ENCODE measurements at places on chromosomes 11 and 22.

- H3K36me3 ChIP-seq = no peaks in the 10 kb centered on the region
- DNase-seq = no peak
- no peaks in the 10 kb centered on the region for H3K27me3 ChIP-seq
- H3K27ac ChIP-seq = no peak overlapping the region
- H3K4me1 ChIP-seq = no peaks in the 10 kb centered on the region
Observed at GRCh38 chr11:78061088-78061920, 2.4 kb upstream of the THRSP start.

DNA sequence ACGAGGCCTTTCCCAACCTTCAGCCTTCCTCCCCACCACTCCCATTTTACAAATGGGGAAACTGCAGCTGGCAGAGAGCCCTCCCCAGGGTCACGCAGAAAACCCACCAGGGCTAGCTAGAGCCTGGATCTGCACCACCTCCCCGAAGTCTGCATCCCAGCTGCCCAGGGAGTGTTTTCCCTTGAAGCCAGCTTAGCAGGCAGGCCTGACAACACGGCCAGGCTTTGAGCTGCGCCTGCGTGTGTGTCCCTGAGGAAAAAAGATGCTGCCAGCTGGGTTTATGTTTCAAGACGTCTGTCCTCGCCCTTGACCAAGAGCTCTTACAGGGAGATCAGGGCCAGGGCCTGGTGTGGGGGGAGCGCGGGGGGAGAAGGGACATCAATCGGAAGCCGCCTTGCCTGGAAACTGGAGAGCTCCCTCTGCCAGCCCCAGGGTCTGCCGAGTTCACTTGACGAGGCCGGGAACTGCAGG lies 20.3 kb downstream of the WNT11 start:
- no peak overlapping the region for H3K27ac ChIP-seq
- no peaks in the 10 kb centered on the region for H3K4me1 ChIP-seq
- no peaks in the 10 kb centered on the region for H3K36me3 ChIP-seq
- H3K4me3 ChIP-seq = no peak overlapping the region
- H3K27me3 ChIP-seq = no peaks in the 10 kb centered on the region

DNA sequence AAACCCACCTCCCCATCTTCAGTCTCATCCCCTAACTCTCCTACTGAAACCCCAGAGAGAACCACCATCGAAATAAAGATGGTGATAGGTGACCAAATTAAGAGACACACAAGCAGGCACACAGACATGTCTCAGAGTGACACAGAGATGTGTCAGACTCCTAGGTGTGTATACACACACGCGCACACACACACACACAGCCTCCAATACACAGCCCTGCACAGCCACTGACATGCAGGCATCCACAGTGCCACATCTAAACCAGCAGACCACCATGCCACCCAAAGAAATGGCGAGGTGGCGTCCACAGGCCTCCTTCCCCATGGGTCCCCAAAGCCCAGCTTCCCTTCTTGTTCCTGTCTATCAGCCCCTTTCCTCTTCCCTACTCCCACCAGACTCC lies 27.4 kb downstream of the NRXN2 start:
- DNase-seq = no peak
- peaks cover 4% of the 10 kb centered on the region for H3K27me3 ChIP-seq
- H3K27ac ChIP-seq = no peak overlapping the region
- no peak overlapping the region for H3K4me3 ChIP-seq
- H3K4me1 ChIP-seq = no peaks in the 10 kb centered on the region
- H3K36me3 ChIP-seq = no peaks in the 10 kb centered on the region

DNA sequence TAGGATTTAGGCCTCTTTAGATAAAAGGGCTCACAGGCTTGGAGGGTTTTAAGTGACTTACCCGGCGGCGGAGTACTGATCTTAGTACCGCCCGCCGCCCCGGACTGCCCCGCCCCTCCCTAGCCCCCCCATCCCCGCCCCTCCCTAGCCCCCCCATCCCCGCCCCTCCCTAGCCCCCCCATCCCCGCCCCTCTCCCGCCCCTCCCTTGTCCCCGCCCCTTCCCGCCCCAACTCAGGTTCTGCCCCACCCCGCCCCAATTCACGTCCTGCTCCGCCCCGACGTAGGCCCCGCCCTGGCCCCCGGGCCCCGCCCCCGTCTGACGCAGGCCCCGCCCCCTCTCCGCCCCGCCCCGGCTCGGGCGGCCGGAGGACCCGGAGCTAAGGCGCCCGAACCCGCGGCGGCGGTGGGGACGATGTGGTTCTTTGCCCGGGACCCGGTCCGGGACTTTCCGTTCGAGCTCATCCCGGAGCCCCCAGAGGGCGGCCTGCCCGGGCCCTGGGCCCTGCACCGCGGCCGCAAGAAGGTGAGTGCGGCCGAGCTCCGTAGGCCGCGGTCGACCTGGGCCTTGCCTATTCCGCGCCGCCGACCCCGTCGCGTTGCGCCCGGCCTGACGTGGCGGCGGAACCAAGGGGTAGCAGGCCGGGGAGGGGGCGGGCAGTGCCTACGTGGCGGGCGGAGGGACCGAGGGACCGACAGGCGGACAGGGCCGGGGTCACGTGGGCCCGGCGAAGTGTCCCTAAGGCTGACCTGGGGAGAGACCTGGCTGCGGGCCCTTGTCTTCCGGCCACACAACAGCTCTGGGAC lies at the start of gene SCYL1:
TSS of gene SCYL1 (plus strand) at position 343 of the 805 bp plus-strand sequence. CDS start at position 414, 71 bp downstream.
- no peaks in the 10 kb centered on the region for H3K27me3 ChIP-seq
- peak; percentile 79 for DNase-seq
- H3K36me3 ChIP-seq = peaks cover 8% of the 10 kb centered on the region
- peak within 1 kb of the TSS; percentile 82 for H3K27ac ChIP-seq
- H3K4me3 ChIP-seq = peak within 1 kb of the TSS; percentile 81

DNA sequence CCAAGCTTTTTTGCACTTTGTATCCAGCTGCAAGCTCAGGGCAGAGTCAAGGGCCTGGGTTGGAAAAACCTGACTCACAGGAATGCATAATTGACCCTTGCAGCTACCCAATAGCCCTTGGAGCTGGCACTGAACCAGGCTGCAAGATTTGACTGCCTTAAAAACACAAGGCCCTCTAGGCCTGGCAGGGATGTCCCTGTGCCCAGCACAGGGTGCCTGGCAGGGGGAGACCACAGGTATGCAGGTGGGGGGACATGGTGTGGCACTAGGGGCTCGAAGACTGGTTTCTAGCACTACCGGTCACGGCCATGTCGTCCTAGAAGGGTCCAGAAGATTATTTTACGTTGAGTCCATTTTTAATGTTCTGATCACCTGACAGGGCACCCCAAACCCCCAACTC lies 30.2 kb downstream of the SBF1 start:
- no peak for DNase-seq
- no peak overlapping the region for H3K4me3 ChIP-seq
- no peaks in the 10 kb centered on the region for H3K27me3 ChIP-seq

DNA sequence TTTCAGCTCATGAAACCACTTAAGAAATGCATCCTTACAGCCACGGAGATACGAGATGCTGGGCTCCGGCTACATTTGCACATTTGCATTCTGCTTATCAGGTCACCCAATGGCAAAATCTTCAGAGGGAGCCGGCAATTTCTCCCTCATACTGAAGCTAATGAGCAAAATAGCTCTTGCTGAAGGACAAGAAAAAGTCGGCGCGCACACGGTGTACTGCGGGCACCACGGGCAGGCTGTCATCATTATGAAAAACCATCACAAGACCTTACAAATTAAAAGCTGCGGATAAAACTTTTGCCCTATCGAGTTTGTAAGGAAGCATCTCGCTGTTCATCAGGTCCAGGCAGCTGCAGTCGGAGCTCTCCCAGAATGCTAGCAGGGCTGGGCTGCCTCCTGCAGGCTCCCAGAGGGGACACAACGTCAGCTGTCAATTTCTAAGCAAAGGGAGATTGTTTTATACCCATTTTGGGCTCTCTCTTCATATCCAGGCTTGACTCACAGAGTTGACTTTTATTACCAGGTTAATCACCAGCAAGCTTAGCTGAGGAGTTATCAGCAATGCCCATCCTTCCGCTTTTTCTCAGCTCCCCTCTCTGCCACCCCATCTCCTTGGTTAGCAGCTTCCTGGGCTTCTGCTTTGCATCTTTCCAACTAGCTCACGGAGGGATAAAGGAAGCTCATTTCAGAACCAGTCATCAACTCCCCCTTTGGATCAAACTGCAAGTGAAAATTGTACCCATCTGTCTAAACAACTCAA lies 375.1 kb downstream of the OPCML start:
- no peak for DNase-seq
- peaks cover 6% of the 10 kb centered on the region for H3K27me3 ChIP-seq
- H3K27ac ChIP-seq = no peak overlapping the region
- H3K4me1 ChIP-seq = no peaks in the 10 kb centered on the region
- no peaks in the 10 kb centered on the region for H3K36me3 ChIP-seq

DNA sequence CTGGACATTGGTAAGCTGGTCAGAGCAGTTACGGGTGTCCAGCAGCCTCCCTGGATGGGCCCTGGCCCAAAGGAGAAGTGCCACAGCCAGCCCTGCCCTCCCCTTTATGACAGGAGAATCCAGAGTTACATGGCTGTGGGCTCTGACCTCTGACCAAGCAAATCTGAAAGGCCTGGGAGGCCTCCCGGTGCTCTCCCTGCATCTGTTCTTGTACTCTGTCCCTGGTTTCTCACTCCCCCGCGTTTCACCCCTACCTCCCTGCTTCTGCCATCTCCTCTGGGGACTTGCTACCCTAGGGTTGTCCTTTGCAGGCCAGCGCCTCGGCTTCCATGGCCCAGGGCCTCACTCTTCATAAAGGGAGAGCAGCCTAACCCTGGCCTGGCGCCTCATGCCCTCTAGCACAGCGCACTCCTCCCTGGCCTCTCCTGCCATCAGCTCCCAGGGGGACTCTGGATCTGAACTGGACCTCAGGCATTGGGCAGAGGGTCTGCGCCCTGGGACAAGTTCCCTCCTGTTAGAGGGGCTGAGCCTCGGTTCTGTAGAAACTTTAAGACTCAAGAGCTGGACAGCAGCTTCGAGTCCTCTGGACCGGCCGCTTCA lies 10.7 kb downstream of the PICK1 start:
- H3K27me3 ChIP-seq = no peaks in the 10 kb centered on the region
- H3K36me3 ChIP-seq = peaks cover 44% of the 10 kb centered on the region
- H3K4me3 ChIP-seq = no peak overlapping the region
- no peak for DNase-seq
- H3K27ac ChIP-seq = no peak overlapping the region

GRCh38 chr11:32526760-32527159 lies 56.9 kb upstream of the EIF3M start:
- no peaks in the 10 kb centered on the region for H3K4me1 ChIP-seq
- no peak for DNase-seq
- H3K4me3 ChIP-seq = no peak overlapping the region
- H3K27me3 ChIP-seq = no peaks in the 10 kb centered on the region

DNA sequence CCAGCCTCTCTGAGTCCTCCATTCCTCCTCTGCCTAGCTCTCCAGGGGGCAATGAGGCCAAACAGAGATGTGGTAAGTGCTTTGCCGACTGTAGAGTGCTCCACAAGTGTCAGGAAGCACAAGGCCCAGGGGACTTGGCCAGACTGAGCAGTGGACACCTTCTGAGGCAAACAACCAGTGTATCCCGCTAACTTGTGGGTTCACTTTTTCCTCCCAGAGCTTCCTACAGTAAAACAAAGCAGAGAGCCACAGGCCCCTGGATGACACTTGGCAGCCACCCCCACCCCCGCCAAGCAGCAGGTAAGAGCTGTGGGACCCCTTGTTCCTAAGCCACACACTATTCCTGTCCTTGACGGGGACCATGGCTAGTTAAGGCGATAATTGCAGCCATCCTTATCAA lies 160.9 kb downstream of the CACNA1I start:
- DNase-seq = no peak
- no peaks in the 10 kb centered on the region for H3K36me3 ChIP-seq
- no peaks in the 10 kb centered on the region for H3K27me3 ChIP-seq
- no peak overlapping the region for H3K4me3 ChIP-seq

GRCh38 chr11:26651916-26652315 lies 69.9 kb downstream of the SLC5A12 start:
- DNase-seq = no peak
- no peak overlapping the region for H3K27ac ChIP-seq
- H3K4me1 ChIP-seq = no peaks in the 10 kb centered on the region
- no peaks in the 10 kb centered on the region for H3K27me3 ChIP-seq

DNA sequence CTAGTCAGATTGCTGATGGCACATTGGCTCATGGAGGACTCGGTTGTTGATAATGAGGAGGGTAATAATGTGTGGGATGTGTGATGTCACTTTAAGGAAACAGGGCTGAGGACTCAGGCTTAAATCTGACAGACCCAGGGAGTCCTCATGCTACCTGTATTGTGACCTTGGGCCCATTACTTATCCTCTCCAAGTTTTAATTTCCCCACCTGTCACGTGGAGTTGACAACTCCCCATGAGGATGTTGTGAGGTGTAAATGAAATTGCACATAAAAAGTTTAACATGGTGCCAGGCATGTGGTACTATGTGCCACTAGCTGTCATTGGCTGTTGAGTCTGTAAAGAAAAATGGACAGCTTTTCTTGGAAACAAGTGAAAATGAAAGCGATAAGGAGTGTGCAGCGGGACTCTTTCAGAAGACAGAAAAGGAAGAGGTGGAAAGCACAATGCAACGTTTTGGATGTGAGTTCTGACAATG lies 15.3 kb downstream of the IL10RA start:
- peak overlapping the region; percentile 74 for H3K27ac ChIP-seq
- H3K4me3 ChIP-seq = no peak overlapping the region
- DNase-seq = no peak

GRCh38 chr11:75654314-75654713 lies 14.5 kb downstream of the MAP6 start:
- no peak for DNase-seq
- H3K27me3 ChIP-seq = no peaks in the 10 kb centered on the region
- H3K4me3 ChIP-seq = no peak overlapping the region
- H3K27ac ChIP-seq = no peak overlapping the region

DNA sequence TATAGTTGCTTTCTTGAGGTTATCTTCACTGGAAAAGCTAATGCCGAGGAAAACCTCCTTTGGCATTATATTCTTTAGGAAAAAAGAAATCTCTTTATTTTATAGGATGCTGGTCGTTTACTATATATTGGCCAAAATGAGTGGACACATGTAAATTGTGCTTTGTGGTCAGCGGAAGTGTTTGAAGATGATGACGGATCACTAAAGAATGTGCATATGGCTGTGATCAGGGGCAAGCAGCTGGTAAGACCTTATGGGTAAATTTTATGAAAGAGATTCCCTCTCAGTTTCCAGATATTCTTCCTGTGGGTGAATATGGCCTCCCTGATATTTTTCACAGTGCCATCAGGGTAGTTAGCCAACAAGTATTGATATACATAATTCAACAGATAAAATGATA lies 29.4 kb upstream of the TTC36 start:
- H3K4me3 ChIP-seq = no peak overlapping the region
- H3K27ac ChIP-seq = no peak overlapping the region
- DNase-seq = no peak
- no peaks in the 10 kb centered on the region for H3K27me3 ChIP-seq
- H3K4me1 ChIP-seq = no peaks in the 10 kb centered on the region
- peaks cover 93% of the 10 kb centered on the region for H3K36me3 ChIP-seq

- DNase-seq = no peak
- no peaks in the 10 kb centered on the region for H3K36me3 ChIP-seq
- H3K4me1 ChIP-seq = no peaks in the 10 kb centered on the region
- no peaks in the 10 kb centered on the region for H3K27me3 ChIP-seq
- no peak overlapping the region for H3K27ac ChIP-seq
Observed at GRCh38 chr11:26578998-26579661, 7.1 kb upstream of the MUC15 start.
